ENCODE measurements at places on chromosomes 3 and 15.

DNA sequence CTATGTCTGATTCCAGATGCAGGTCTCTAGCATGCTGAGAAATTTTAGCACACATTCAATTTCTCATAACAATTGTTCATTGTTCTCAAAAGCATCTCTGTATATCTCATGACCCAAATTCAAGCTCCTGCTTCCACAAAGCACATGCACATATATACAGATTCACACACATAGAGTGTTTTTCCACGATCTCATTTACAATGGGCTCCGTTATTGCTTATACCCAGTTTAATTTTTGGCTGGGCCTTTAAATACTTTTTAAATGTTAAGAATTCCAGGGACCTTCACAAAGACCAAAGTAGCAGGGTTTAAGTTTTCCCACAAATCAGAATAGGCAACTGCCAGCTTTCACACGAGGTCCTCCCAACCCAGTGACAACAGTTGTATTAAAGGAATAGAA is 333.5 kb upstream of the SEMA6D start:
- no peak for DNase-seq

- no peak for DNase-seq
Measured at GRCh38 chr3:28050885-28051284, 190.5 kb upstream of the CMC1 start.

- no peak for DNase-seq
Measured at GRCh38 chr3:188604651-188605050, 450.7 kb downstream of the LPP start.

- no peak for DNase-seq
Measured at GRCh38 chr15:63073497-63074172, 31.1 kb downstream of the TPM1 start.

- no peak for DNase-seq
Measured at GRCh38 chr15:89105147-89105546, 16.9 kb downstream of the ABHD2 start.

DNA sequence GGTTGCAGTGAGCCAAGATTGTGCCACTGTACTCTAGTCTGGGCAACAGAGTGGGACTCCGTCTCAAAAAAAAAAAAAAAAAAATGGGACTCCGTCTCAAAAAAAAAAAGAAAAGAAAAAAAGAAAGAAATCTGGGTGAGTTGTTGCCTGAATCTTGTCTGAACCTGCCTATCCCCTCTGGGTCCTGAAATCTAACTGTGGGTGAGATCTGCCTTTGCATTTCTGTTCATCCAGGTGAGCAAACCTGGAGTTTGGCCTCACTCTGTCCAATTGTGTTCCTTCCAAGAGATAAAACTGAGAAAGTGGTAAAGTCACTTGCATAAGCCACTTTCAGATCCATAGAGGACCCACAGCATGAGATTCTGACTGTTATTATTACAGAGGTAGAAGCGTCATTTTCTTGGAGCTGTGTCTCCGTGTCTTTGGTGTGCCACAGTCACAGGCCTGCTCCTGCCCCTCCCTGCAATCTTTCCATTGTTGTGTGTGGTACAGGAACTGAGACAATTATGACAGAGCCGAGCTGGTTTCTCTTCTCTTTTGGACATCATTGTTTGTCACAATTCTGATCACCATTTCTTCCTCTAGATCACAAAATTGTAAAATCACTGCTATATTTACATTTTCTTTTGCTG is 235.9 kb downstream of the LPP start:
- no peak for DNase-seq

- no peak for DNase-seq
Measured at GRCh38 chr3:107884719-107885460, 205.9 kb downstream of the CD47 start.

GRCh38 chr15:35383506-35383905 is 162.5 kb downstream of the DPH6 start:
- DNase-seq, result no peak

GRCh38 chr3:25679166-25679565 is 14.5 kb upstream of the TOP2B start:
- DNase-seq, result no peak

DNA sequence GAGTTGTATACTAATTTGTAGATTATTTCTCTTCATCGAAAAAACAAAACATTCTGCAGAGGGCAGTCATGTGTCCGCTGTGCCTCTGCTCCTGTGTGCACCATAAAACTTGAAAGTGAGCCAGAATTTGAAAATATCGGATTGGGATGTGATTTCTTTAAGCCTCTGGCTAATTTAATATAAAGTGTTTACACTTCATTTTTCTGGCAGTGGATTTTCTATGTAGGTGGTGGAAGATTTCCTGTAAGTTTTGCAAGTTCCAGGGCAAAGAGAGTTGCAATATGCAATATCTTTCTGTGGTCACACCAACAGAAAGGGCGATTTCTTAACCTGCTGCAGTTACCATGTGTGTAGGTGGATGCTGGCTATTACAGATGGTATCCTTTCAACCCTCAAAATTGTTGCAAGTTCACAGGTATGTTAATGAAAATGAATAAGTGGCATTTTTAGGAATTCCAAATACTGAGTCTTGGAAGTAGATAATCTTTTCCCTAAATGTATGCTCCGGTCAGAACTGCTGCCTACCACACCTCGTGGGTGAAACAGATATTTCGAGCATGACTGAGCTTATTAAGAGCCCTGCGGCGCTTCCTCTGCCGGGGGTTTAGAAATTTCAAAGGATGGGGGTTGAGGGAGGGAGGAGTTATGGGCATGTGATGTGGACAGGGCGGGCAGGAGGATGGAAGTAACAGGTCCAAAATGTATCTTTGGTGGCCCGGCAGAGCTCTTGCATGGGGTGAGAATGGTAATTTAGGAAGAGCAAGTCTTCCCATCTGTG is 134.0 kb downstream of the PGPEP1L start:
- DNase-seq, result no peak

DNA sequence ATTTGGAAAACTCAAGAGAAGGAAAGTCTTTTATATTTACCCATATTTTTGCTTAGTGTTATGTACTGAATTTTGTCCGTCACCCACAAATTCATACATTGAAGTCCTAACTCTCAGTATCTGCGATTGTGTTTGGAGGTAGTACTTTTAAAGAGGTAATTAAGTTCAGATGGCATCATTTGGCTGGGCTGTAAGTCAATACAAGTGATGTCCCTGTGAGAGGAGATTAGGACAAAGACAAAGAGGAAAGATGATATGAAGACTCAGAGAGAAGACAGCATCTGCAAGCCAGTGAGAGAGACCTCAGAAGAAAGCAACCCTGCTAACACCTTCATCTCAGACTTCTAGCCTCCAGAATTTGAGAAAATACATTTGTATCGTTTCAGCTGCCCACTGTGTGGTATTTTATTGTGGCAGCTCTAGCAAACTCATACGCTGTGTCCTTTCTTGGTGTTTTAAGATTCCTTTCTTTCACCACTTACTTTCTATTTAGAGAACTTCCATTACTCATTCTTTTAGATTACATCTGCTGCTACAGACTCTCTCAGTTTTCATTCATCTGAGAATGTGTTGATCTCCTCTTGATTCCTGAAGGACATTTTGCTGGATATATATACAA is 17.0 kb downstream of the LRCH3 start:
- no peak for DNase-seq

- DNase-seq, result no peak
Measured at GRCh38 chr3:66469220-66469640, 31.6 kb downstream of the LRIG1 start.

- no peak for DNase-seq
Measured at GRCh38 chr3:166993015-166993630, 387.0 kb downstream of the ZBBX start.

GRCh38 chr3:11592445-11593298 is 51.0 kb downstream of the VGLL4 start:
- DNase-seq, result no peak

GRCh38 chr3:21056293-21056692 is 694.7 kb downstream of the ZNF385D start:
- DNase-seq, result no peak

GRCh38 chr3:16103472-16103871 is 71.0 kb upstream of the GALNT15 start:
- no peak for DNase-seq

- DNase-seq, result no peak
Measured at GRCh38 chr3:122960652-122961051, 66.9 kb downstream of the SEMA5B start.

DNA sequence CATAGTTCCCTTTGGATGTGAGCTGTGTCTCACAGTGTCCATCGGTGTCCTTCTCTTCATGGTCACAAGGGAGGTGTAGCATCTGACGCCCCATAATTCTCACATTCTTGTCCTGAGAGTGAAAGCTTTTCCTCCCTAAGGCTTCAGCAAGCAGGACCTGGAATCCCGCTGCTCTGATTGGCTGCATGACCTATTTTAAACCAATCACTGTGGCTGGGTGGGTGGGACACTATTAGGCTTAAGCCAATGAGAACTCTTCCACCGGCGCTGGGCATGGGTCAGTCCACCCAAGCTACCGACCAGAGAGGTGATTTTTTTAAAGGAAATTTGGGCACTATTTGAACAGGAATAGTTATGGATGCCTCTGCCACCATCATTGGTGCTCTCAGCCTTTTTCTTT is 385.9 kb downstream of the MFSD1 start:
- DNase-seq, result no peak

- DNase-seq, result no peak
Measured at GRCh38 chr3:47434849-47435248, 40.9 kb downstream of the SCAP start.

DNA sequence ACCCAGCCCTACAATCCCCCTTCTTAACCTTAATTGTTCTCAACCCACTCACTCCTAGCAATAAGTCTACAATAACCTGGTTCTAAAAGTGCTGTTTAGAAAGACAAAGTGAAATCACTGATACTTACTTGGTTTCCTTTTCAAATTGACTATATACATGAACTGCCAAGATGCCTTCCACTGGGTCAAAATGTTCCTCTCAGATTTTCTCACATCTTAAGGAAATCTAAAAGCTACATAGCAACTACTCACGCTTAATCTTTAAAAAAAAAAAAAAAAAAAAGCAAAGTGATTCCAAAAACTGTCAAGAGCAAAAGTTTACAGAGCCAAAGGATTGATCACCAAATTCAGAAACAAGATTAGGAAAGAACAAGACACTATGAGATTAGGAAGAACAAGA is 68.7 kb upstream of the MAP4 start:
- DNase-seq, result no peak

- no peak for DNase-seq
Measured at GRCh38 chr3:61680617-61681016, 119.2 kb downstream of the PTPRG start.

GRCh38 chr3:105473521-105474223 is 107.0 kb downstream of the ALCAM start:
- no peak for DNase-seq

DNA sequence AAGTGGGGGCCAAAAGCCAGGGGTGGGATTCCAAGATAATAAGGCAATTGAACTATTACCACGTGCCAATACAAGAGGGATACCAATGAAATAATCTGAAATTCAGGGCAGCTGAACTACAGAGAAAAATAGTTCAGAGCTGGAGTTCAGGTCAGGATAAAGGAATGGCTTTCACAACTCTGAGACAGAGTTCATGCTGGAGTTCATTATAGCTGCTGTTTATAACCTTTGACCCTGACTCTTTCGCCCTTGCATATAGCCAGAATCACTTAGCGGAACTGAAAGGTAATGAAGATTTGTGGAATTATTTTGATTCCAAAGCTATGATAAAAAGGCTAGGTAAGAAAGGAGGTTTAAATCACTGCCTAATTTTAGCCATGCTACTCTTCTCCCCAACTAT is 55.5 kb upstream of the LRRN1 start:
- no peak for DNase-seq

GRCh38 chr15:63487076-63487757 is 17.2 kb upstream of the USP3 start:
- DNase-seq, result no peak

GRCh38 chr3:193656878-193657282 is 63.9 kb downstream of the OPA1 start:
- DNase-seq, result no peak

DNA sequence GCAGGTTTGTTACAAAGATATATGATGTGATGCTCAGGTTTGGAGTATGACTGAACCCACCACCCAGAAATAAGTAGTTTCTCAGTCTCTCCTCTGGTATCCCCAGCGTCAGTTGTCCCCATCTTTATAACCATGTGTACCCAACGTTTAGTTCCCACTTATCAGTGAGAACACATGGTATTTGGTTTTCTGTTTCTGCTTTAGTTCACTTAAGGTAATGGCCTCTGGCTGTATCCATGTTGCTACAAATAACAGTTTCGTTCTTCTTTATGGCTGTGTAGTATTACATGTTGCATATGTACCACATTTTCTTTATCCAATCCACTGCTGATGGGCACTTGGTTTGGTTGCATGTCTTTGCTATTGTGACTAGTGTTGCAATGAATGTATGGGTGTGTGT is 132.3 kb downstream of the LMLN start:
- no peak for DNase-seq

DNA sequence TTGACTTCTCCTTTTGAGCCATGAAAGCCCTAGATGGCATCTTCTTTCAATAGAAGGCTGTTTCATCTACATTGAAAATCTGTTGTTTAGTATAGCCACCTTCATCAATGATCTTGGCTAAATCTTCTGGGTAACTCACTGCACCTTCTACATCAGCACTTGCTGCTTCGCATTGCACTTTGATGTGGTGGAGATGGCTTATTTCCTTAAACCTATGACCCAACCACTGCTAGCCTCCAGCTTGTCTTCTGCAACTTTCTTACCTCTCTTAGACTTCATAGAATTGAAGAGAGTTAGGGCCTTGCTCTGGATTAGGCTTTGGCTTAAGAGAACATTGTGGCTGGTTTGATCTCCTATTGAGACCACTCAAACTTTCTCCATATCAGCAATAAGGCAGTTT is 189.8 kb downstream of the PLCL2 start:
- no peak for DNase-seq

- no peak for DNase-seq
Measured at GRCh38 chr3:85737846-85738245, 779.1 kb downstream of the CADM2 start.

DNA sequence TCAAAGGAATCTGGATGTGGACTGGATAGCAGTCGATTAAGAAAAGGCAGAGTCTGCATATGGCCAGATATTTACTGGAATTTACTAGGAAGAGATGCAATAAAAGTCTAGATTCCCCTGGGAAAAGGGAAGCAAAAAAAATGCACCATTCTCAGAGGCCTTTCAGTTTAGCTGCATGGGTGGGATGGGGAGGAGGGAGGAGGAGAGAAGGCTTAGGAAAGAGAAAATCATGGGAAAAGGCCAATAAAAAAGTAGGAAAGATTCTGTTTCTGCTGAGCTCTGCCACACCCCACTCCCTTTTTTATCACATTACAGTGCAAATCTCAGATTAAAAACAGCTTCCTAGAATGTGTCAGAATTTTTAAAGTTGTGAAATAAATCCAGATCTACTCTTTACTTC is 103.6 kb downstream of the ADAMTS9 start:
- DNase-seq, result no peak
